ENCODE measurements at places on chromosomes 3 and 15.

- DNase-seq = no peak
Measured at GRCh38 chr3:71355862-71356261, 227.7 kb downstream of the FOXP1 start.

DNA sequence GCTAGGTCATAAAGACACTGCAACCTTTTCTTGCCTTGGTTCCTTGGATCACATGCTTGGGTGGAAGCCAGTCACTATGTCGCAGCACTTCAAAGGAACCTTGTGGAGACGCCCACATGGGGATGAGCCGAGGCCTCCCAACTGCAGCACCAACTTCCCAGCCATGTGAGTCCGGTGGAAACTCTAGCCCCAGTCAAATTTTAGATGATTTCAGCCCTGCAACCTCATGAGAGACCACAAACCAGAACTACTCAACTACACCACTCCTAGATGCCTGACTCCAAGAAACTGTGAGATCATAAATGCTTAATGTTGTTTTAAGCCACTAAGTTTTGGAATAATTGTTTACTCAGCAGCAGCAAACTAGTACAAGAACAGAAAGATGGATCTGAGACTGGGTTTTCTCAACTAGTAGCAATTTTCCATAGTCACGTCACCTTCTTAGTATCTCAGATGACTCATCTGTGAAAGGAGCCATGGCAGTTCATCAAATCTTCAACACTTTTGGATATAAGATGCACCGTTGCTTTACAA, 86.5 kb downstream of the MB21D2 start:
- DNase-seq = no peak

DNA sequence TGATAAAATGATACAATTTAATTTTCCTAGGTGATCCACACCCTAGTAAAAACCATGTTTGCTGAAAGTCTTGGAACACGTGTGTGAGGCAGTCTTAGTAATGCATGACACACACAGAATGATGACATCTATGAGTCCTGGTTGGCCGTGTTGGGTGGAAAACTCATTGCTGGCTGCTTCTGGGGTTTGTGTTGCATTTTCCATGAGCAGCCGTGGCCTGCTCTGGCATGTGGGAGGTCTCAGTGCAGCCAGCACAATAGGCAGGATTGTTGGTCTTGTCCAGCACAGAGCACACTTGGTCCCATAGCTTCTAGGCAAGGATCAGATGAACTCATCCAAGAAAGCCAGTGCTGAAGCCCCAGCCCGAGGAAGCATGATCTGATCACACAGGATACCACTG, 172.8 kb upstream of the UBE3A start:
- DNase-seq = no peak

DNA sequence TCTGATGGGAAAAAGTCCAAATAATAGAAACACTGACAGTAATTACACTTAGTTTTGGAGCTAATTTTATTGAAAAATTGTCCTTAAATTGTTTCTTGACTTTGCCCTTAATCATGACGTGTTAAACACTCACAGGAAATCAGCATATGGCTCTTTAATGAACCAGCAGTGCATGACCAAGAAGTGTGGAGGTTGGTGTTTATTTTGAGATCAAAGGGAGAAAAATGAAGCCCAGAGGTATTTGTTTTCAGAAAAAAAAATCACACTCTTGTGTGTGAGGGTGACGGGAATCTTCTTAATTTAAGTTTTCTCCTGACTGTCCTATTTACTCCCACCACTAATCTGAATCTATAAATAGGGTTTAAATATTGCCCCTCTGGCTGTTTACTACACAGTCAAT, 28.8 kb upstream of the SYNM start:
- no peak for DNase-seq

- no peak for DNase-seq
Measured at GRCh38 chr3:73787620-73788019, 162.9 kb upstream of the PDZRN3 start.

DNA sequence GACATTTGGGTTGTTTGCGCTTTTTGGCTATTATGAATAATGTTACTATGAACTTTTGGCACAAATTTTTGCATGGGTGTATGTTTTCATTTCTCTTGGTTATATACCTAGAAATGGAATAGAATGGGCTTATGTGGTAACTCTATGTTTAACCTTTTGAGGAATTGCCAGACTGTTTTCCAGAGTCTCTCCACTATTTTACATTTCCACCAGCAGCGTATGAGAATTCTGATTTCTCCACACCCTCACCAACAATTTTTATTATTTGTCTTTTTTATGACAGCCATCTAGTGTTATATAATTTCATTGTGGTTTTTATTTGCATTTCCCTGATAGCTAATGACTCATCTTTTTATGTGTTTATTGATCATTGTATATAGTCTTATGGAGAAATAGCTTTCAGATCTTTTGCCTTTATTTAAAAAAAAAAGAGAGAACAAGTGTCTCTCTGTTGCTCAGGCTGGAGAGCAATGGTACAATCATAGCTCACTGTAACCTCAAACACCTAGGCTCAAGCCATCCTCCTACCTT, 247.2 kb downstream of the OPA1 start:
- no peak for DNase-seq

GRCh38 chr3:135889443-135889842, 76.1 kb upstream of the PPP2R3A start:
- DNase-seq = no peak

- no peak for DNase-seq
Measured at GRCh38 chr3:72494130-72494529, 354.1 kb downstream of the SHQ1 start.

GRCh38 chr3:94482686-94483085, 419.8 kb downstream of the NSUN3 start:
- DNase-seq = no peak

GRCh38 chr3:12831301-12831866, 10.0 kb downstream of the RPL32 start:
- no peak for DNase-seq

Data from NCI-H1048 (cell line).